Activated CD8-positive, alpha-beta memory T cell treated with anti-CD3 and anti-CD28 coated beads, Interleukin-2, amount 50 U/mL, for 4 hours (primary cell): ENCODE measurements at places on chromosomes 11 and 22.

DNA sequence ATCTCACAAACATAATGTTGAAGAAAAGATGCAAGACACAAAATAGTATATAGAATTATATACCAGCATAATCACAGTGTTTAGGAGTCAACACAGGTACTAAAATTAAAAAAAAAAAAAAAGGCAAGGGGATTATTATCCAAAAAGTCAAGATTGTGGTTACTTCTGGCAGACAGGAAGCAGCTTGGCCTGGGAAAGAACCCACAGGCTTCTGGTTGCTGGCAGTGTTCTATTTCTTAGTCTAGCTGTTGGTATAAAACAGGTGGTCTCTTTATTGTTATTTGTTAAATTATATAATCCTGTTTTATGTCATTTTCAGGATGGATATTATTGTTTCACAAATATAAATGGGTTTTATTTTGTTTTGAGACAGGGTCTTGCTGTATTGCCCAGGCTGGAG lies 54.0 kb downstream of the C11orf58 start:
- no peak for DNase-seq

GRCh38 chr11:45722144-45722543 lies 56.7 kb upstream of the CHST1 start:
- no peak for DNase-seq

GRCh38 chr11:104623518-104623917 lies 274.7 kb downstream of the CASP12 start:
- DNase-seq = no peak

GRCh38 chr11:22244986-22245592 lies 52.2 kb downstream of the ANO5 start:
- no peak for DNase-seq

- no peak for DNase-seq
Measured at GRCh38 chr22:36739185-36739584, 35.6 kb upstream of the CACNG2 start.

GRCh38 chr11:69352715-69353319 lies 58.9 kb downstream of the MYEOV start:
- DNase-seq = no peak

DNA sequence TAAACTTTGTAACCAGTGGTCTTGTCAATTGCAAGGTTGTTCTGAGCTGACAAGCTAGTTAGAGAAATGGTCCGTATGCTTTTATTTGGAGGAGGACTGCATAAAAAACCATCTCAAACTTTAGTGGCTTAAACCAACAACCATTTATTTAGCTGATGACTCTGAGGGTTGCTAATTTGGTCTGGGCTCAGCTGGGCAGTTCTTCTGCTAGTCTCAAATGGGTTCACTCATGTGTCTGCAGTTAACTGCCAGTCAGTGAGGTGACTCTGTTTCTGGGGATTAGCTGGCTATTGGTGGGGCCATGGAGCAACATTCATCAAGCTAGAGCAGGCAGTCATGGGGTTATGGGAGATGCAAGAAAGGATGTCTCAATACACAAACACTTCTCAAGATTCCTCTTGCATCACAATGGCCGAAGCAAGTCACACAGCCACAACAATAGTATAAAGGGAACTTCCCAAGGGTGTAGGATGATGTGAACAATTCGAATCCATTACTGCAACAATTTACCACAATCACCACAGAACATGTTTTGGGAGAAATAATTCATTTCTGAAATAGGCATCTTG lies 521.9 kb downstream of the INSC start:
- DNase-seq = no peak

DNA sequence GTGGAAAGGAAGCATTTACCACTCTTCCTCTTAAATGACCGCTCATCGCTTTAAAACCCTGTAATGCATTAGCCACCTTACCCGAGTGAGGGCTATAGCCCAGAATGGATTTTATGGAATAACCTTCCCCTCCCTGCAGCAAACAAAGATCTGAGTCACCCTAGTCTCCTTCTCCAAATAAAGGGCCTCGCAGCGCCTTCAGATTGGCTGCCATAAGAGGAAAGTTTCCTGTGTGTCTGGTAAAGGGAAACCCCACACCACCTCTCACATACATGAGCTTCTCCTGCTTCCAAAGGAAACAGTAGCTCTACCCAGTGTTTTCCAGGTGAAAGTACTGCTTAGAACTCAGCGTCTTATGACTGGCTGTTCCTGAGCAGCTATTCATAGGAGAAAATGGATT lies 47.8 kb downstream of the PPP2R1B start:
- DNase-seq = no peak

GRCh38 chr11:114308689-114309089 lies 12.5 kb downstream of the NNMT start:
- no peak for DNase-seq

- DNase-seq = no peak
Measured at GRCh38 chr11:20739577-20739976, 70.2 kb downstream of the NELL1 start.

GRCh38 chr11:65551572-65552387 lies 6.4 kb downstream of the LTBP3 start:
- DNase-seq = peak; percentile 71

- no peak for DNase-seq
Measured at GRCh38 chr11:66970807-66971442, 4.2 kb upstream of the C11orf86 start.
